ENCODE measurements at places on chromosomes 5 and 9. TPM values are rescaled to one million over a fixed set of nuclear protein-coding genes. Genes with fewer than 3 reads are reported as not detected.

The VCAN gene
- total RNA-seq: 414 TPM

The DRD1 gene
- 3.1 TPM for total RNA-seq

GRCh38 chr9:33229359-33230114 lies 10.4 kb upstream of the SPINK4 start:
- no peaks in the 10 kb centered on the region for H3K36me3 ChIP-seq
- H3K27me3 ChIP-seq: no peaks in the 10 kb centered on the region
- DNase-seq: no peak
- H3K27ac ChIP-seq: no peak overlapping the region

DNA sequence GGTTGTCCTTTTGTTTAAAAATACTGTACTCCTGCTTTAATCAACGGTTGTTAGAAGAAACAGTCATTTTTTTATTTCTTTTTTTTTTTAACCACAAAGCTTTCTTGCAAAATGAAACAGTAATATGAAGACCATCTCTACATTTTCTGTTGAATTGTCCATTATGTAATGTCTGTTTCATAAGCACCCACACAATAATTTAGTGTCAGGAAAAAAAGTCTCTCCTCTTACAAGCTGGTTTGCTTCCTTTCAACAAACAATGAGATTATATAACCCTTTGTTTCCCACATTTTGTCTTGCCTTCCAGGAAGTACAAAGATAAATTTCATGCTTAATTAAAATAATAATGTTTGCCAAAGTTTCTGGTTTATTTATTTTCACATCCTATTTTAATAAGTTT lies 16.7 kb downstream of the CTNNAL1 start:
- no peak overlapping the region for H3K4me3 ChIP-seq
- H3K27ac ChIP-seq: no peak overlapping the region
- peaks cover 13% of the 10 kb centered on the region for H3K4me1 ChIP-seq
- H3K27me3 ChIP-seq: no peaks in the 10 kb centered on the region
- H3K36me3 ChIP-seq: peaks cover 5% of the 10 kb centered on the region
- DNase-seq: peak; percentile 25

DNA sequence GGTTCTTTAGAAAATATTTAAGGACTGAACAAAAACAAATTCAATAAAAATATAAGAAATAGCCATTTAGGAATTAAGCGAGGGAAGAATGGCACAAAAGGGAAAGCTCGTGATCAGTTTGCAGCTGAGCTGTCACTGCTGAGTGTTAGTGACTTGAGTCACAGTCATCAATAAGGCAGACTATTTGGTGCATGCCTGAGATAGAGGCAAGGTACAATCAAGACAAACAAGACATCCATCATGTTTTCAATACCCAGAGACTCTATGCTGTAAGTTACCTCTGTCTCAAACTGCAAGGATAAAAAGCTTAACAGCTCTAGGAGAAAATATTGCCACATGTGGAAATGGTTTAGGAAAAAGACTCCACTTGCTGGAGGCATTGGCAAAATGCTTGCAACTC lies 426.4 kb upstream of the TYRP1 start:
- H3K27ac ChIP-seq: no peak overlapping the region
- DNase-seq: no peak
- H3K4me3 ChIP-seq: no peak overlapping the region
- no peaks in the 10 kb centered on the region for H3K36me3 ChIP-seq
- no peaks in the 10 kb centered on the region for H3K27me3 ChIP-seq

DNA sequence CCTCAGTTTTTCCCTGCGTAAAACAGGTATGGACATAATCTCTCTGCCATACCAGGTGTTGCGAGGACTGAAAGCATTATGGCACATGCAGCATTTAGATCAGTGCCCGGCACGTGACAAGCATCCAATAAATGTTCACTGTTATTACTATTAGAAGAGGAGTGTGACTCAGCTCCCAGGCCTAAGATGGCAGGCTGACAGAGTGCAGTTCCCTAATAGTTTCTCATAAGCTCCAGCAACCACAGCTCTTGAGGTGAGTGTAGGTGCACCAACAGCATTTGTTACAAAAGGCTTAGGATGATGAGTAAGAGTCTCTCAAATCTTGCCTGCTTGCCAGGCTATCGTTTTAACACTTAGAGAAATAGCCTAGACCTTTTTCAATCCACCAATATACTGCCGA lies 28.9 kb upstream of the GLIS3 start:
- DNase-seq: no peak
- H3K4me1 ChIP-seq: peaks cover 3% of the 10 kb centered on the region
- no peak overlapping the region for H3K27ac ChIP-seq
- no peaks in the 10 kb centered on the region for H3K36me3 ChIP-seq

GRCh38 chr5:126777257-126777974 lies 480 bp downstream of the LMNB1 start:
- peak; percentile 79 for DNase-seq
- H3K36me3 ChIP-seq: no peaks in the 10 kb centered on the region
- no peaks in the 10 kb centered on the region for H3K27me3 ChIP-seq
- H3K4me3 ChIP-seq: peak overlapping the region; percentile 62

DNA sequence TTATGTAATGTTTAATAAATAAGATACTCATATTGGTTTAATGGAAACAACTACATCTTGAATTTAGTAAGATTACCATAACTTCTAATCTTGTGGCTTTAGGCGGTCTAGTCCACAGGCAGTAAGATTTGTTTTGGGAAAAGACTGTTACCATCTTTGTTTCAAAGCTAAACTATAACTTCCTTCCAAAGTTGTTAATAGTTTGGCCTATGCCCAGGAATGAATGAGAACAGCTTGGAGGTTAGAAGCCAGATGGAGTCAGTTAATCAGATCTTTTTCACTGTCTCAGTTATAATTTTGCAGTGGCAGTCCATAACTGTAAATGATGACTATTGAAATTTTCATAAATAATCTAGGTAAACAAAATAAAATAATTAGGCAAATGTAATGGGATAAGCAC lies 241.8 kb upstream of the KLF9 start:
- no peaks in the 10 kb centered on the region for H3K4me1 ChIP-seq
- no peaks in the 10 kb centered on the region for H3K27me3 ChIP-seq
- no peak overlapping the region for H3K27ac ChIP-seq
- H3K4me3 ChIP-seq: no peak overlapping the region
- H3K36me3 ChIP-seq: no peaks in the 10 kb centered on the region

GRCh38 chr5:177494346-177495195 lies 2.8 kb downstream of the PDLIM7 start:
- H3K4me3 ChIP-seq: no peak overlapping the region
- no peaks in the 10 kb centered on the region for H3K27me3 ChIP-seq
- peaks cover 33% of the 10 kb centered on the region for H3K4me1 ChIP-seq
- peak; percentile 62 for DNase-seq
- peak overlapping the region; percentile 100 for H3K27ac ChIP-seq

GRCh38 chr5:2302169-2302568 lies 419.4 kb upstream of the IRX4 start:
- H3K36me3 ChIP-seq: no peaks in the 10 kb centered on the region
- no peaks in the 10 kb centered on the region for H3K27me3 ChIP-seq
- DNase-seq: no peak
- H3K27ac ChIP-seq: no peak overlapping the region
- no peaks in the 10 kb centered on the region for H3K4me1 ChIP-seq
- H3K4me3 ChIP-seq: no peak overlapping the region

DNA sequence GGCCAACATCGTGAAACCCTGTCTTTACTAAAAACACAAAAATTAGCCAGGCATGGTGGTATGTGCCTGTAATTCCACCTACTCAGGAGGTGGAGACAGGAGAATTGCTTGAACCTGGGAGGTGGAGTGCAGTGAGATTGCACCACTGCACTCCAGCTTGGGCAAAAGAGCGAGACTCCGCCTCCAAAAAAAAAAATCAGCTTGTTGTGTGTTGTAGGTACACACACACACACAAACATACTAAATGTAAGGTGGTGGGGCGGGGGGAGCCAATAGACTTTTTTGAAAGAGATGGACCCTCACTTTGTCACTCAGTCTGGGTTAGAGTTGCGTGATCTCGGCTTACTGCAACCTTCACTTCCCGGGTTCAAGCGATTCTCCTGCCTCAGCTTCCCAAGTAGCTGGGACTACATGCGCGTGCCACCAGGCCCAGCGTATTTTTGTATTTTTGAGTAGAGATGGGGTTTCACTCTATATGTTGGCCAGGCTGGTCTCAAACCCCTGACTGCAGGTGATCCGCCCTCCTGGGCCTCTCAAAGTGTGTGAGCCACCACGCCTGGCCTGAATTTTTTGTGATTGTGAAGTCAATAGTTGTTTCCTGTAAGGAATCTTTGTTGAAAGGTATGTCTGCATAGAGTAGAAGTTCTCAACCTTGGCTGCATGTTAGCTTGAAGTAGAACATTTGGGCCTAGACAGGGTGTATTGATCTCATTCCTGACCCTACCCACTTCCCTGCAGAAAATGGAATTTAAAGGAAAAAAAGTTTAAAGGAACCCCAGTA lies 13.7 kb downstream of the NPM1 start:
- no peaks in the 10 kb centered on the region for H3K4me1 ChIP-seq
- H3K36me3 ChIP-seq: peaks cover 63% of the 10 kb centered on the region
- no peak overlapping the region for H3K4me3 ChIP-seq
- no peaks in the 10 kb centered on the region for H3K27me3 ChIP-seq
- no peak overlapping the region for H3K27ac ChIP-seq
- DNase-seq: no peak

- DNase-seq: peak; percentile 26
- peak overlapping the region; percentile 98 for H3K4me3 ChIP-seq
- H3K27ac ChIP-seq: no peak overlapping the region
- peaks cover 13% of the 10 kb centered on the region for H3K4me1 ChIP-seq
- no peaks in the 10 kb centered on the region for H3K27me3 ChIP-seq
Observed at GRCh38 chr5:54309276-54309675, 1.1 kb downstream of the ARL15 start.

- H3K36me3 ChIP-seq: peaks cover 2% of the 10 kb centered on the region
- H3K27ac ChIP-seq: no peak overlapping the region
- H3K4me1 ChIP-seq: peaks cover 7% of the 10 kb centered on the region
- no peaks in the 10 kb centered on the region for H3K27me3 ChIP-seq
- DNase-seq: no peak
- H3K4me3 ChIP-seq: no peak overlapping the region
Observed at GRCh38 chr9:128375865-128376264, 4.7 kb downstream of the URM1 start.
